ENCODE measurements at places on chromosomes 4 and X.

DNA sequence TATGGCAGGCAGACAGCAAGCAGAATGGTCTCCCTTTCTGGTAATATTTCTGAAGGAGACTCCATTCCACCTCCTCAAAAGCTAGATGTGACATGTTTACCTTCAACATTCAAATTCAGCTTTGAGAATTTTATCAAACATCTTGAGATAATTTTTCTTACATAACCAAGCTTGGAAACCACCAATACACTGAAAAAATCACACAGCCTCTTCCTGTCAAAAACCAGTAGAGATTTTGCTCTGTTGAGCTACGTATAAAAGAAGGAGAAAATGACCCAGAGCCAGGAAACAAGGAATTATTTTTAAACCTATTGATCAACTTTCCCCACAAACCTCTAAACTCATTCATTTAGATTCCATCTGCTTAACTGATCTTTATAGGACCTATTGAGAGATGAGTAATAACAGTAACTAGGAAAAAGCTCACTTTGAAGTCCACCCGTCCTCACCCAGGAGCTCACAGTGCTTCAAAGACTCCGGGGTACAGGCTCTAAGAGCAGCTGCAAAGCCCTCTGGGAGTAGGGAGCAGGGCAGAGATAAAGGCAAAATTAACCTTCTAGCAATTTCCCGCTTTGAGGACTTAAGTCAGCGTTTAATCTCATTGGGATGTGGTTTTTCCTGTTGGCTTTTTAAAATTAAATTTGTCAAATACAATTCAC is 318.2 kb upstream of the RASGEF1B start:
- DNase-seq = no peak

- DNase-seq = no peak
Measured at GRCh38 chr4:56250776-56251175, 136.5 kb downstream of the AASDH start.

- DNase-seq = no peak
Measured at GRCh38 chr4:54386042-54386669, 157.1 kb downstream of the PDGFRA start.

DNA sequence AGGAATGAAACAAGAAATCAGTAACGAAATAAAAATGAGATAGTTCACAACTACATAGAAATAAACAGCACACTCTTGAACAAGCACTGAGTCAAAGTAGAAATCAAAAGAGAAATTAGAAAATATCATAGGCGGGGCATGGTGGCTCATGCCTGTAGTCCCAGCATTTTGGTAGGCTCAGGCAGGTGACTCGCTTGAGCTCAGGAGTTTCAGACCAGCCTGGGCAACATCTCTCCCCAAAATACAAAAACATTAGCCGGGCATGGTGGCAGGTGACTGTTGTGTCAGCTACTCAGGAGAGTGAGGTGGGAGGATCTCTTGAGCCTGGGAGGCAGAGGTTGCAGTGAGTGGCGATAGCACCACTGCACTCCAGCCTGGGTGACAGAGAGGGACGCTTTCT is 714.4 kb downstream of the GLUD2 start:
- DNase-seq = no peak

DNA sequence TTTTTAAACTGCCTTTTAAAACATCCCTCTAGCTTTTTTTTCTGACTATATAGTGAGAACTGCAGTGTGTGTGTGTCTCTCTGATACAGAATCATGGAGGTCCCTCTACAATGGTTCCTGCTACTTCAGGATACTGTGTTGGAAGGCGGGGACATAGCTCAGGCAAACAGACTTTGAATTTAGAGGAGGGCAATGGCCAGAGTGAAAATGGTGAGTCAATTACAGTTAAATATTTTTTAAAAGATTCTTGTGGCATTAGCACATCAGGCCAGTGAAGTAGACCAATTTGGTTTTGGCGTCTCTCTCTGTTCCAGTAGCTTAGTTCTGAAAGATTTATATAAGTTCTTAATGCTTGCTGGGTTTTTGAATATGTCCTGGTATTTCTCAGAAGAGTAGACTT is 47.1 kb downstream of the ALG13 start:
- no peak for DNase-seq

DNA sequence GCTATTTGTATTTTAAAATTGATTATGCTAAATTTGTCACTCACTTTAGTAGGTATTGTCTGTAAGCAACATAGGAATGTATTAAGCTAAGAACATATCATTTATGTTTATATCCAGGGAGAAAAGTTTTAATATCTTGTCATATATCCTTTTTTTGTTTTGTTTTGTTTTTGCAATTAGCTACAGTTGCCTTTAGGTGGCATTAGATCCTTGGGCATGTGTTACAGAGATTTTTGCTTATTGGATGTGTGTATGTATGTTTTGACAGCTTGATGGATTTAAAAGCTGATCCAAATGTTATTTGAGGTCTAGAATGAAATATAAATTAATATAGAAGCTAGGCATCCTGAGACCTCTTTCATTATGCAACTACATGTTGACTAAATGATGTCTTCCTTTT is 36.1 kb upstream of the OTUD4 start:
- no peak for DNase-seq

DNA sequence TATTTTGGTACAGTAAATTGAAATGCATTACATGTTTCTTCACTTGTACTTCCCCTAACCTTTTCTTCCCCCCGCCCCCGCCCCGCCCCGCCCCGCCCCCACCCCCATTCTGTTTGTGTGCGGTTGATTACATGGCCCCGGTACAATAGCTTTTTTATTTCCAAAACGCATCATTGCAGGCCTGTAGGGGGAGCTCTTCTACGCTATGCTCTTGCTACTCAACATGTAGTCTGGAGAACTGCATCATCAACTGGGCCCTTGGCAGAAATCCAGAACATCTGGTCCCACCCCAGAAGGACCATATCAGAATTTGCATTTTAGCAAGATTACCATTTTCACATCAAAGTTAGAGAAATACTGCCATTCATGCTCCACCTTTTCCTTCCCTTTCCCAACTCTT is 333.3 kb upstream of the DDX53 start:
- no peak for DNase-seq

All from cortex of kidney (tissue), 1 donor.